ENCODE measurements at places on chromosomes 6 and 20. TPM values are rescaled to one million over a fixed set of nuclear protein-coding genes. Genes with fewer than 3 reads are reported as not detected.

CFAP61 gene
- total RNA-seq: not detected

ARFGEF3 gene
- total RNA-seq: 44.6 TPM

LY6G6D gene
- not detected for total RNA-seq

YIPF3 gene
- total RNA-seq: 57.1 TPM

RGL2 gene
- total RNA-seq: 52.7 TPM

ZCCHC3 gene
- total RNA-seq: 10.6 TPM

DPPA5 gene
- not detected for total RNA-seq

PDYN gene
- not detected for total RNA-seq

PSORS1C1 gene
- total RNA-seq: not detected

CD109 gene
- total RNA-seq: 0.89 TPM

TOP1 gene
- 14.8 TPM for total RNA-seq

SSTR4 gene
- not detected for total RNA-seq

GJA10 gene
- total RNA-seq: not detected

C6orf118 gene
- total RNA-seq: not detected

OR2H2 gene
- total RNA-seq: not detected

ADTRP gene
- 63.6 TPM for total RNA-seq

- no peak for DNase-seq
Observed at GRCh38 chr6:85660181-85660611, 17.5 kb upstream of the SYNCRIP start.

- no peak for DNase-seq
Observed at GRCh38 chr20:1427457-1428054, 34.7 kb upstream of the FKBP1A start.

GRCh38 chr6:453152-453551, 61.6 kb downstream of the IRF4 start:
- DNase-seq: no peak

GRCh38 chr20:23233341-23233740, 117.2 kb upstream of the NXT1 start:
- no peak for DNase-seq

GRCh38 chr6:38974389-38975151, 74.0 kb upstream of the GLP1R start:
- DNase-seq: no peak

DNA sequence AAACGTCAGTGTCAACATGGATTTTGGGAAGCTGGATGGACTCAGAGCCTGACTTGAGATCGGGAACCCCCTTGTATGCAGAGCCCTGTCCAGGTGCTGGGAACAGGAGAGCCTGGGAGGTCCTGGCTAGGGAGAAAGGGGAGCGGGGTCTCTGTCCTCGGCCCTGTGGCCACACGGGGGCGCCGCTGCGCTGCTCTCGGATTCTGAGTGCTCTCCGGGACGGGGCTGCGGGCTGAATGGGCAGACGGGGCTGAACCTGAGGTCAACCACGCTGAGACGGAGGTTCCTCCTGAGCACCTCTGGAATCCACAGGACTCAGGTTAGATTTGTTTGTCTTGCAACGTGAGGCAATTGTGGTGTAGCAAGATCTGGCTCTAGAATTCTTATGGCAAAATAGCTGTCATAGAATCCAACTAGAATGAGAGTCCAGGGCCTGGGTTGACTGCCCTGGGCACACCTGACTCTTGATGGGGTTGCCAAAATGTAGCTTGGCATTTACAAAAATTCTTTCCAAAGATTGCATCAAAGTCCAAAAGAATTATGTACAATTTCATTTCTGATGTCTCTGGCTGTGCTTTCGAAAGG, 20.6 kb upstream of the HLA-F start:
- peak; percentile 24 for DNase-seq

- no peak for DNase-seq
Observed at GRCh38 chr6:39929039-39929732, 5.1 kb downstream of the MOCS1 start.

DNA sequence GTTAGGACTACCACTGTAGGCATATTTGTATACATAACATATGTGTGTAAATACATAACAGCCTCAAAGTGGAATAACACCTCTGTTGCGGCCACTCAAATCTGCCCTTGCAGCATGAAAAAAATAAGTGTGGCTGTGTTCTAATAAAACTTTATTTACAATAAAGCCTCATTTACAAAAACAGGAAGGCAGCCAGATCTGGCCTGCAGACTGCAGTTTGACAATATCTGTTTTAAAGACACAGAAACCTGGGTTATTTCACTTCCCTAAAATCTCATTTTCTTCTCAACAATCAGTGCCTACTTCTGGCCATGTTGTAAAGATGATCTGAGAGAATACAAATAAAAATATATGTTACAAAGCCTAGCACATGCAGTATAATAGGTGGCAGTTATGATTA, 53.9 kb upstream of the SCML4 start:
- no peak for DNase-seq

- no peak for DNase-seq
Observed at GRCh38 chr6:54817236-54817635, 29.3 kb upstream of the FAM83B start.

GRCh38 chr6:127397729-127398630, 54.6 kb upstream of the ECHDC1 start:
- DNase-seq: no peak

- DNase-seq: no peak
Observed at GRCh38 chr6:81612136-81612535, 140.3 kb downstream of the TENT5A start.

DNA sequence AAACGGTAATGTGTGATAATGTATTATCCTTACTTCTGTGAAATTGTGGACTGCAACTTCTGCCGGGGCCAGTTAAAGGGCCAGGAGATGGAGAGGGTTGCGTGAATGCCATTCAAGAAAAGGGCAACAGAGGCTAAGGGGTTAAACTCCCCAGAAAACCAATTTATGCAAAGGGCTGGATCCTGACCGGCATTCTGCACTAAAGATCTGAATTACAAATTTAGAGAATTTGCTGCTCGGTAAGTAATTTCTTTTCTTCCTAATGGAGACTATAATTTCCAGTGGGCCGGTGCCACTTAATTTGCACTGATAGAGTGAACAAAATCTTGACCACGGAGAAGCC, 130.1 kb downstream of the BCAS1 start:
- no peak for DNase-seq

- peak; percentile 70 for DNase-seq
Observed at GRCh38 chr6:111057074-111057752, 30.1 kb upstream of the SLC16A10 start.

- no peak for DNase-seq
Observed at GRCh38 chr20:60026010-60026409, 67.8 kb downstream of the CDH26 start.

GRCh38 chr20:60512443-60512842, 554.2 kb downstream of the CDH26 start:
- no peak for DNase-seq

DNA sequence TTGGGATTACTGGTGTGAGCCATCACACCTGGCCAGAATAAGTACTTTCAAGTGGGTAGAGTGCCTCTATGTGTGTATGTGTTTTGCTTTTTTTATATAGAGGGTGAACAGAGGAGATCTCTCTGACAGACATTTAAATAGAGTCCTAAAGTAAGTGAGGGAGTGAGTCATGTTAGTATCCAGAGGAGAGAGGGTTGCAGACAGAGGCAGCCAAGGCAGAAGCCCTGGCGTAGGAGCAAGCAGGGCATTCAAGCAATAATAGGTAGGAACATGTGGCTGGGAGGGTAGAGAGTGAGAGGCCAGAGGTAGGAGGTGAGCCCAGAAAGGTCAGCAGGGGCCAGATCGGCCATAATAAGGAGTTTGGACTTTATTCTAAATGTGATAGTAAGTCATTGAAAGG, 48.9 kb downstream of the PHF20 start:
- DNase-seq: no peak

- no peak for DNase-seq
Observed at GRCh38 chr20:10306440-10307358, 88.1 kb downstream of the SNAP25 start.

DNA sequence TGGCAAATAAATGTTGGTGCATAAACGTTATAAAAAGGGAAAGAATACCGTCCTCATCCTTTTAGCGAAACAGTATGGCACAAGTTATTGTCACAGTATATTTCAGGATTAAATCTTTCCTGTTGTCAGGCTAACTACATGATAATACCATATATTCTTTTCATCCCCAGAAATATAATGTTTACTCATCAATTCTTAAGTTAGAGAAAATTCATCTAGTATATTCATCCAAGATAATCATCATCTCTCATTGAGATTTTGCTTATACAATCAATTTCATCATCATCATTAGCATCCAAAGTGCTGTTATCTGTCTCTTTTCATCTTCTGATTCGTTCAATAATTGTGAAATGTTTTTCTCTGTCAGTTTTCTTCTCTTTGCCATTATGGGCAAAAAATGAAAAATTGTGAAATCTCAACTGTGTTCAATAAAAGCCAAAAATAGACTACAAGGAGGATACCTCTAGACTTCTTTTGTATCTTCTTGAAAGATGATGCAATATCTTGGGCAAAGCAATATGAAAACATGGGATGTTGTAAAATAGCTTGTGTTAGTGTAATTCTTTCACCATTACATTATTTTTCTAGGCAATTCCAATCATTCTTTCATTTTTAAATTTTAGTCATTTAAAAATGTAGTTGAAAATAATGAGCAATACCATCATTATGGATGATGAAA, 2.6 kb downstream of the SPACA1 start:
- no peak for DNase-seq

GRCh38 chr20:14582855-14583254, 245.4 kb upstream of the FLRT3 start:
- DNase-seq: no peak

- no peak for DNase-seq
Observed at GRCh38 chr6:5083813-5084359, 1.3 kb upstream of the PPP1R3G start.

- DNase-seq: no peak
Observed at GRCh38 chr20:57592263-57593092, 27.7 kb downstream of the ZBP1 start.

DNA sequence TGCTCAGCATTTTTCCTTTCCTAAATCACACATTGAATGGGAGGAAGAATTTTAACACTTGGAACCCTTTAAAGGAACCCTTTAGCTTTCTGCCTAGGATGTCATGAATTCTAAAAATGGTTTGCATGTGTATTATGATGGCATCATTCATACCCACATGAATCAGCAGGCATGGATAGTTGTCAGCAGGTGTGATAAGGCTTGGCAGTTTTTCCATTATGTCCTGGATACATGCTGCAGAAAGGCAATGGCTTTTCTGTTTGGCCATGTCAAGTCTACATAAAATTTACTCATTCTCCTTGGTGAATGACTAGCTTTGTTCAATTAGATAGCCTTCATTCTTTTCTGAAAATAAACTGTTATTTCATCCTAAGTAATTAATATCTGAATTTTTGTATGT, 353.7 kb downstream of the GRIK2 start:
- no peak for DNase-seq

GRCh38 chr20:48595495-48596333, 232.1 kb downstream of the PREX1 start:
- DNase-seq: no peak

- no peak for DNase-seq
Observed at GRCh38 chr6:26437550-26437949, 2.8 kb upstream of the BTN3A3 start.

GRCh38 chr20:21315138-21315537, 12.0 kb downstream of the XRN2 start:
- no peak for DNase-seq

GRCh38 chr6:42782689-42783176, 881 bp downstream of the BICRAL start:
- peak; percentile 75 for DNase-seq
